NCI-H524 (cell line): ENCODE measurements at places on chromosomes 16 and 17.

- no peak for DNase-seq
Observed at GRCh38 chr17:52255347-52255746, 96.8 kb upstream of the CA10 start.

DNA sequence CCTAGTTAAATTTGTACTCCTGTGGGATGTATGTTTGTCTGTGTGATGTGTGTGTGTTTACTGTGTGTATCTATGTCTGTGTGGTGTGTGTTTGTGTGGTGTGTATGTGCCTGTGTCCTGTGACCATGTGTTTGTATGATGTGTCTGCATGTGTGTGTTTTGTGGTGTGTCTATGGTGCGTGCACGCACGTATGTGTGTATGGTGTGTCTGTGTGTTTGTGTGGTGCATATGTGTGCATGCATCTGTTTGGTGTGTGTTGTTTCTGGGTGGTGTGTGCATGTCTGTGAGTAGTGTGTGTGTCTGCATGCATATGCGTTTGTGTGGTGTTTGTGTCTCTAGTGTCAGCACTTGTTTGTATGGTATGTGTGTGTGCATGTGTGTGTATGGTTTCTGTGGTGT lies 174.2 kb upstream of the RBFOX1 start:
- DNase-seq, result no peak

DNA sequence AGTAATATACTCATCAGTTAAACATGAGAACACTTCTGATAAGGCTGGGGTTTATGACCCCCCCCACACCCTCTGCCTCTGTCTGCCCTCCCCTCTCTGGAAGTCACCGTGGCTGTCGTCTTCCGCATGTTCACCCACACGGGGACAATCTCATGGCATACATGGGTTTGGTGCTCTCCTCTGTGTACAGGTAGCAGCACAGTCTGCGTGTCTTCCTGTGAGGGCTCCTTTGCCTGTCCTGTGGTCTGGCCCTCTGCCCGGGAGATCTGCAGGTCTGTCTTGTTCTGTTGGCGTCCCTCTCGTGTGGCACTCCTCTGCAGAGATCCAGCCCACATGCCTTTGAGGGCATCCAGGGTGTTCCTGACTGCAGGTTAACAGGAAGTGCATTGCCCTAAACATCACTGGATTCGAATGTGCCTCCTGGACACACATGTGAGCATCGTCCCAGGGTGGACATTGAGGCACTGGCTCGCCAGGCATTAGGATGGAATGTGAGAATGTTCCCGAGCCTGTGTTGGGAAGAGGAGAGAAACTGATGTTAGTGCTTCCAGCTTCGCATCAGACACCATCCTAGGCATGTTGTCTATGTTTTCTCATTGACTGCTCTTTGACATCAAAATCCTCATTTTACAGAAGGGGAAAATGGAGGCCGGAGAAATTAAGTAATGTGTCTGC lies 54.5 kb downstream of the NKD1 start:
- DNase-seq, result no peak

DNA sequence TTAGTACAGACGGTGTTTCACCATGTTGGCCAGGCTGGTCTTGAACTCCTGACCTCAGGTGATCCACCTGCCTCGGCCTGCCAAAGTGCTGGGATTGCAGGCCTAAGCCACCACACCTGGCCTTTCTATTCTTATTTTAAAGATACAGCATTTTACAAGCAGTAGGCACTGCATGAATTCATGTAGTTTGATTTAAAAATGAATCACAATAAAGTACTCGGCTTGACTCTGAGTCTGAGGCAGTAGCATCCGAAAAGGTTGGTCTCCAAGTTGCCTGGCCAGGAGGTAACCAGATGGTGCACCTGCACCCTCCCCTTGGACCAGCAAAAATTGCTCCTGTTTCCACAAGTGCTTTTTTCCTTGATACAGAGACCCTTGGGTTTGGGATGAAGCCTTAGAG lies 35.6 kb downstream of the MAP2K6 start:
- no peak for DNase-seq

GRCh38 chr16:22784690-22785214 lies 29.2 kb upstream of the HS3ST2 start:
- DNase-seq, result no peak

- no peak for DNase-seq
Observed at GRCh38 chr16:58699151-58699550, 14.6 kb upstream of the SLC38A7 start.

DNA sequence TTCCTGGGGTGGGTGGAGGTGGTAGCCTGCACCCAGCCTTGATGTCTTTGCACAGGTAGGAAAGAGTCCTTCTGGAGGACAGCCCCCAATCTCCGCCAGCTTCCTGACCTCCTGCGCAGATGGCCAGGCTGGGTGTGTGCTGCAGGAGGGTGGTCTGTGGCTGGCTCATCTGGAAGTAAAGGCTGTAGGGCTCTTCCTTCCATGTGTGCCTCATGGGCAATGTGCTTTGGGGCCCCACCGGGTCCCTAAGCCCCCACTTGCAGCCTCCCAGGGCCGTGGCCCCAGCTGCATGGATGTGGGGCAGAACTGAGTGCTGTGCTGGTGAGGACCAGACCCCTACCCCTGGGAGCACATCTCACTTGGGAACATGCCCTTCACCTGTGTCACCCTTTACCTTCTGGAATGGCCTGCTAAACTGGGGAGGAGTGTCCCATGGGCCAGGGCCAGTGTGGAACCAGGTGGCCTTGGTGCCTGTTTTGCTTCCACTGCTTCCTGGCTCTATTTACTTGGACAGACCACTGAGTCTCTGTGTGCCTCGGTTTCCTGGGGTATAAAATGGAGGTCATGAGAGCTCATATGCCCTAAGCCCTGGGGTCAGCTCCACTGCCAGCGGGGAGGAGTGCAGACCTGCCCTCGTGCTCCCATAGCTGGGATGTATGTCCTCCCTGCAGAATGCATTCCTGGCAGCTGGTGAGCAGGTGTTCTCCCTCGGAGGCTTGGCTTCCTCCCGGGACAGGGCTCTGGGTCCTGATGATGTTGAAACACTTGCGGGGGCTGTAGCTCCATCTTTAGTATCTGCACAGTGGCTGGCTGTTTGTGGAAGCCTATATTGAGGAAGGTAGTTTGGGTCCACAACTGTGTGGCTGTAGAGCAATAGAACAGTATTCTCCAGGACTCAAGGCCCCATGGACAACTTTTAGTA lies 18.0 kb downstream of the MPRIP start:
- no peak for DNase-seq

DNA sequence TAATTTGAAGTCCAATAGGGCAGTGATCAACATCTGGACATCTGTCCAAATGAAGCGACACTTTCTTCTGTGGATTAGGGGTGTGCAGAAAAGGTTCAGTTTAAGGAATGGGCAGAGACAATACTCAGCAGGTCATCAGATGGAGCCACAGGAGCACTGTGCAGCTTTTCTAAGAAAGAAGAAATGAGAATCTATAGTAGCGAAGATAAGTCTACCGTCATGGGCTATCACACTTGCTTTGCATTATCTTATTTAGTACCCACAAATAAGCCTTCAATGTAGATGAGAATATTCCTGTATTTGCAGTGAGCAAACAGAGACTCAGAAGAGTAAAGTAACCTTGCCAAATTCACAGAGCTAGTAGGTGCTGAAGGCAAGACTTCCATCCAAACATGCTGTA lies 412.0 kb upstream of the GOT2 start:
- DNase-seq, result no peak

- DNase-seq, result no peak
Observed at GRCh38 chr17:64315032-64315490, 52.0 kb upstream of the TEX2 start.

GRCh38 chr17:75724016-75725003 lies 3.1 kb downstream of the ITGB4 start:
- DNase-seq, result no peak

GRCh38 chr17:82815354-82815753 lies 24.5 kb downstream of the ZNF750 start:
- no peak for DNase-seq

- no peak for DNase-seq
Observed at GRCh38 chr16:52555572-52555971, 8.6 kb upstream of the TOX3 start.

- DNase-seq, result no peak
Observed at GRCh38 chr17:82808921-82809905, 30.6 kb downstream of the ZNF750 start.

GRCh38 chr16:85475691-85476300 lies 137.3 kb upstream of the GSE1 start:
- no peak for DNase-seq

GRCh38 chr16:48535369-48535787 lies 74.6 kb downstream of the N4BP1 start:
- no peak for DNase-seq
